ENCODE measurements at places on chromosomes 12 and 14. TPM values are rescaled to one million over a fixed set of nuclear protein-coding genes. Genes with fewer than 3 reads are reported as not detected.
A peak's percentile ranks its signal among the peaks of the same experiment; 100 is the strongest.

Gene LYZ
- total RNA-seq: 5.0 TPM

Gene B3GNT4
- total RNA-seq: not detected

Gene CD4
- total RNA-seq: 154 TPM

Gene CLEC7A
- total RNA-seq: 1.6 TPM

Gene SLC39A2
- total RNA-seq: not detected

Gene KCNJ8
- not detected for total RNA-seq

Gene PTMS
- total RNA-seq: 10.6 TPM

Gene ENO2
- total RNA-seq: 148 TPM

Gene NANOG
- 0.59 TPM for total RNA-seq

Gene ADCK1
- total RNA-seq: 6.7 TPM

GRCh38 chr14:54256156-54256555 lies 140.7 kb upstream of the CDKN3 start:
- DNase-seq: no peak

DNA sequence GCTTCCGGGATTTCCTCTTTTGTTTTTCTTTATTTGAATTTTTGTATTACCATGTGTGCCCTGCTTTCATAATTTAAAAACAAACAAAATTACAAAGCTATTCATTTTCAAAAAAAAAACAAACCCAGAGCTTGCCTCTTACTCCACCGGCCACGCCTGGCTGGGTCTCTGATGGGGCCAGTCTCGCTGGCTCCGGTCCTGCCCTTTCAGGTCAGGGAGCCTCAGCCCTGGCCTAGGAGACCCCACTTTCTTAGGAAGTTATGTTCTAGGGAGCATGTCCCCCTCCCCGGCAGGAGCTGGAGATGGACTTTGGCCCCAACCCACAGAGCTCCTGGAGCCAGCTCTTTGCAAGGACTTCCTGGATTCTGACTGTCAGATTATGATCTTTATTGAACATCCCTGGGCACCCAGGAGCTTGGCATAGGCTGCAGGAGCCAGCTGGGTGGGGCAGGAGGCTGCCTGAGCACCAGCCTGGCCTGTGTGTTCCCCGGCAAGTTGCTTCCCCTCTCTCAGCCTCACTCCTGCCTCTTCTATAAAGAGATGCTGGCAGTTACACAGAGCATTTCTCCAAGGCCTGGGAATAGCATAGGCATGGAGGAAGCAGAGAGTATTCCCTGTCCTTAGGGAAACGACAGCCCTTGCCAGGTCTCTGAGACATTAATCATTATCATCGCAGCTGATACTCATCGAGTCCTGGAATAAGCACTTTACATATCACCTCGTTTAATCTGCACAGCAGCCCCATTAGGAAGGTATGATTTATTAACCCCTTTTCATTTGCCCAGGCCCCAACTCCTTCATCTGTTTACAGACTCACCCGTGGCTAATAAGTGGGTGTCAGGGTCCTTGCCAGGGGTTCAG lies 3.5 kb downstream of the DEGS2 start:
- no peak for DNase-seq

DNA sequence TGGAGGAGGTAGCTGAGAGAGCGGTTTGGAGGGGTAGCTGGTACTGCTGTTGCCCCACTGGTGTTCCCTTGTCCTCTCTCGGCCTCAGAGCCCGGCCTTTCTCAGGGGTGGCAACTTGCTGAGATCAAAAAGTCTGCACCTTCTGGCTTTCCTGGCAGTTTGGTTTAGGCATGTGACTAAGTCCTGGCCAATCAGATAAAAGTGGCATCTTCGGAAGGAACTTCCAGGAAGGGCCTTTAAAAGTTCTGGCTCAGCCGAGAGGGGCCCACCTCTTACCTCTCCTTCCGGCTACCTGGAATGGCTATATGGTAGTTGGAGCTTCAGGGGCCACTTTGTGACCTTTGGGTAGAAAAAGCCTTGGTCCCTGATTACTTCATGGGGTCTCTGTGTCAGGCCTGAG lies 152.6 kb downstream of the GLT1D1 start:
- DNase-seq: no peak

DNA sequence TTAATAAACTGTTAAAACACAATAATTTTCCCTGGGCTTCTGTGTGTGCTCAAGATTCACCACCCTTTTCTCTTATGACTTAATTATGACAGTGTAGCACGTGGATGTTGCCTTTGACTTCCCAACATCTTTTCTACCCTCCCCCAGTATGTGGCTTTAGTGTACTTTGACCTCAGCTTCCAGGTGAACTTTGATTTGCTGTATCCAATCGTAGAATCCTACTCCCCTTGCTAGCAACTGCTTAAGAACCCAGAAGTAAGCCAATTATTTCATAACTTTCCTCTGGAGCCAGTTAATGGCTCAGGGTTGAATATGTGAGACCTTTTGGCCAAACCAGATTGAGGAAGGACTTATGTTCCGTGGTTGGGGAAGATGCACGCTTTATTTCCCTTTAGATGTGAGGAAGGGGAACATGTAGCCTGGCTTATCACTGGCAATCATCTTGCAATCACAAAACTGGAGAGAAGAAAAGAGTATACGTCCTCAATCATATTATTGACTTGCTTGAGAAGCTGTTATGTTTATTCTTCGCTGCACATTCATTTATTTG lies 259.6 kb upstream of the ATP2B1 start:
- no peak for DNase-seq

DNA sequence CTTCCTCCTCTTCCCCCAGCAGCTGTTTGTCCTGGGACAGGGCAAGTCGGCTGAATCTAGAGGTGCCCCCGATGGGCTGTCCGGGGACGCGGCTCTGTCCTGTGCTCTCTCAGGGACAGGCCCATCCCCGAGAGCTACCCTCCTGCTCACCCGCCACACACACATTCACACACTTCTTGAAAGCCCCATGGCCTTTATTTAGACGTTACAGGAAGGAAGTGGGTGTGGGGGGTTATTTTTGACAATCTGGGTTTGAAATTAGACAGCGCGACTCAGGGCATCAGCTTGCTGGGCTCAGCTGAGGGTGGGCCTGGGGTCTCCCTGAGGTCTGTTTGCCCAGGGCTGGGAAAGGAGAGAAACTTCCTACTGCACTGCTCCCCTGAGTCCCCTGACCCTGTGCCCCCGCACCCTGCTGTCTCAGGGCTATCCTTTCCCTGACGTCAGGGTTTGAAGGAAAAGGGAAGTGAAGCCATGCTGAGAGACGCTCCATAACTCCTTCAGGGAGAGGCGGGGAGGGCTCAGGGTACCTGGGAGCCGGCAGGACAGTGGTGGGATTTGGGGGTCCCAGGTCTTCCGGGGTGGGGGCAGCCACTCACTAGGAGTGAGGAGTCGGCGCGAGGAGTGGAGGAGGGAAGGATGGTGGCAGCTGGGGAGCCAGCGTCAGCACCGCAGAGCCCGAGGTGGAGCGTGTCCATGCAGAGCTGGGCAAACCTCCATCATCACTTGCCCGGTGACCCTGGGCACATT lies 8.1 kb downstream of the PTPN6 start:
- DNase-seq: peak; percentile 76

- DNase-seq: no peak
Measured at GRCh38 chr12:14840616-14841015, 2.7 kb downstream of the ART4 start.

GRCh38 chr12:124172636-124173035 lies 122.3 kb upstream of the RFLNA start:
- DNase-seq: no peak

GRCh38 chr12:132026796-132027500 lies 77.2 kb downstream of the EP400 start:
- DNase-seq: no peak

GRCh38 chr14:105525861-105526775 lies at the start of gene TMEM121:
TMEM121 (plus strand) TSS chr14:105526583; CDS start chr14:105528835, 2,252 bp downstream.
- DNase-seq: no peak

- DNase-seq: peak; percentile 92
Measured at GRCh38 chr14:34539407-34540180, at the start of gene EAPP. EAPP (minus strand) TSS chr14:34539701; CDS start chr14:34539628, 73 bp downstream.

DNA sequence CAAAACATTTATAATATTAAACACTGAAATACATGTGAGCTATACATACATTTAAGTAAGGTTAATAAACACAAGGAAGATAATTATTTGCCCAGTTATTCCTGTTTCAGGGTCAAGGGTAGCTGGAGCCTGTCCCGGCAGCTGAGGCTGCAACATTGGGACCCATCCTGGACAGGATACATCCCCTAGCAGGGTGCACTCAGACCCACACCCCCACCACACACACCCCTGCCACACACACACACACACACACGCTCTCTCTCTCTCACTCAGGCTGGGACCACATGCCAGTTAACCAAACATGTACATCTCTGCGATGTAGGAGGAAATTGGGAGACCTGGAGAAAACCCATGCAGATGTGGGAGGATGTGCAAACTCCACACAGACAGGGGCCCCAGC lies 112.6 kb upstream of the TMCC3 start:
- DNase-seq: no peak

DNA sequence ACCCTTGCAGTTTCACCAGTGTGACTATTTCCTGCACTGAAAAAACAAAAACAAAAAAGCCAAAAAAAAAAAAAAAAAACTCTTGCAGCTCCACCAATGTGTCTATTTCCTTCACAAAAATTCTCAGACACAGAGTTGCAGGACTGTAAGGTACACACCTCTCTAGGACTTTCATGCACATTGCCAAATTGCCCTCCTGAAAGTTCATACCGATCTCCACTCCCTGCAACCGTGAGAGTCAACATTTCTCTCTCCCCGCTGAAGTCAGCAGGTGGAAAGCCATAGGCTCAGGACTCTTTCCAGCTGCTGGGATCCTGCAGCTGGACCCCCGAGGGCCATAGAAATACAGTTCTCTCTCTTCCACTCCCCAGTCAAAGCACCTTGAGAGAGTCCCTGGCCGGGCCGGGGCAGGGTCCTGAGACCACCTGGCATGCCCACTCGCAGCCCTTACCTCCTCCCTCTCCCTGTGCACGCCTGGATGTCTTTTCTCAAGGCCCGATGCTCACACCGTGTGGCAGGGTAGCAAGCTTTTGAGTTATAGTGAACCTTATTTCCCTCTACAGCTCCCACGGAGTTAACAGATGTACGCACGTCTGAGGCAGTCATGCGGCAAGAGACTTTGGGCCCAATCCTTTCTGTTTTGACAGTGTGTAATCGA lies 23.6 kb downstream of the MMAB start:
- DNase-seq: no peak

GRCh38 chr12:96766232-96766631 lies 140.8 kb upstream of the NEDD1 start:
- no peak for DNase-seq

- DNase-seq: no peak
Measured at GRCh38 chr12:89383235-89384049, 31.1 kb upstream of the DUSP6 start.

DNA sequence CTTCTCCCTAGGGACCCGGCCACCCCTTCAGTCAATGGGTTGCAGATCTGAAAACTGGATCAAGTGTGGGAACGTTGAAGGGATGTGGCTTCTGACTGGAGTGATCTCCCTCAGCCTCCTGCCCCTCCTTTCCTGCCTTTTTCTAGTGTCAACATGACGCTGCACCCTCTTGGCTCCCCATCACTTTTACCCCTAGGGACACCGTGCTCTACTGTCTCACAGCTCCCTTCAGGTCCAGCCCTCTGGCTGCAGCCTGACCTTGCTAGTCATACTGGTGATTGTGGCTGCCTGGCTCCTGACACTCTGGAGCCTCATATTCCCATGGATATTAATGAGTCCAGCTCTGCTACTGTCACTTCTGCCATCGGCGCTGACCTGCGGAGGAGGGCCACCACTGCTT lies 51.5 kb upstream of the RASSF3 start:
- no peak for DNase-seq

DNA sequence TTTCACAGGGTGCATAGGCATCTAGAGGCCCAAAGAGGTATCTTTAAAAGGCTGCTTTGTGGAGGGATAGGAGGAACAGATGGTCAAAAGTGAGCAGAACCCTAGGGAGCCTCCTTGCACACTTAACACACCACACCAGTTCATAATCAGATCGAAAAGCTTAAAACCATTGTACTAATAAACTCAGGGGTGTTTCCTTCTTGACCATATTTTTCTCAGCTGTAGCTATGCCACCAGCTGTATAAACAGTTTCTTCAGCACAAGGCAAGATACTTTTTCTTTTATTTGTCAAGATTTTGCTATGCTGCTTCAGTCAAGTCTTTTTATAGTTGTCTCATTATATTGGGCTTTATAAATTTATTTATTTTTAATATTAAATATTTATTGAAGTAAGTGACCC lies 88.7 kb downstream of the RIC8B start:
- DNase-seq: no peak

DNA sequence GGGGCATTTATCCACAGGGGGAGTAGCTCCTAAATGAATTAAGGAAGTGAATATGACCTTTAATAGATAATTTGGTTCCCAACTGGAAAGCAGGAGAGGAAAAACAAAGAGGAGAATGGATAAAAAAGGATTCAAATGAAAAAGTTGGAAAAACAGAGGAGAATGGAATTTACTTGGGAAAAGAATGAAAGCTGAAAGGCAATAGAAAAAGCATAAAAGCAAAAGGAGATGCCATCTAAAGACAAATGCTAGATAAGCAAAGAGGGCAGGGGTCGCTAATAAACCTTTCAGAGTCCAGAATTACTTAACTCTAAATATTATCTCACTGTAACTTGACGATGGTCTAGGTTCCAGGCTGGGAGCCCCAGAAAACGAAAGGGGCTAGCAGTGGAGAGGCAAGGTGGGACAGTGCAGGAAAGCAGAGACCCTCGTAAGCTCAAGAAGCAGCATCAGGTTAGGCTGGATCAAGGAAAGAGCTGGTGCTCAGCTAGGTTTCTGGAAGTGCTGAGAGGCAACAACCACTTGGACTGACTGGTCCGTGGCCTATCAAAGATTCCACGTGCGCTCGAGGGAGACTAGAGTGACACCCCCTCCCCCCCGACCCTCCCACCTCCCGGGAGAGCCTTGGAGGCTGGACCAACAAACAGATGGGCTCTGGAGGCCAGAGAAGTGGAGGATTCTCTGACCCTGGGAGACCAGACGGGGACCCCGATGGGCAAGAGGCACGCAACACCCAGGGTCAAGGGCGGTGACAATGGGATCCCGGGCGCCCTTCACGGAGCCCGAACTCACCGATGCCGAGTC lies 1.2 kb downstream of the SLC2A13 start:
- peak; percentile 9 for DNase-seq

- DNase-seq: no peak
Measured at GRCh38 chr12:85951823-85952222, 77.7 kb downstream of the NTS start.

DNA sequence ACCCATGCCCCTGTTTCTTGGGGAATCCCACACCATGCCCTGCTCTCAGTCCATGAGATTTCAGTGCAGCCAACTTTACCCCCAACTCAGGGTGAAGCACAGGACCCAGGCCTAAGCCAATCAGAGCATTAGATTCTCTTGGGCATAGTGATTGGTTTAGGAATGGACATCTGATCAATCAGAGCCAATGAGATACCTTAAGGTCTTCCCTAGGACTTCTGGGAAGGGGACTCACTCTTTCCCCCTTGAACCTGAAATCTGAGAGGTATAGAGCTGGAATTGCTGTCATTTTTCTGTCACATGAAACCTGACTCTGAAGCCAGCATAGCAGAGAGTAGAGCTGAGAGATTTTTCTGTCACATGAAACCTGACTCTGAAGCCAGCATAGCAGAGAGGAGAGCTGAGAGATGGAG lies 127.1 kb downstream of the ZFP36L1 start:
- DNase-seq: no peak

GRCh38 chr12:118063576-118064391 lies 2.8 kb upstream of the WSB2 start:
- DNase-seq: no peak

GRCh38 chr12:49687941-49688340 lies 19.3 kb downstream of the FMNL3 start:
- DNase-seq: no peak

GRCh38 chr12:118432812-118433545 lies 56.6 kb downstream of the SUDS3 start:
- no peak for DNase-seq

- peak; percentile 60 for DNase-seq
Measured at GRCh38 chr14:77120771-77121743, 20.5 kb downstream of the ZDHHC22 start.
